Cerebellum (tissue), 4 donors: ENCODE measurements at places on chromosomes 2 and 18. TPM values are rescaled to one million over a fixed set of nuclear protein-coding genes. Genes with fewer than 3 reads are reported as not detected.

DNA sequence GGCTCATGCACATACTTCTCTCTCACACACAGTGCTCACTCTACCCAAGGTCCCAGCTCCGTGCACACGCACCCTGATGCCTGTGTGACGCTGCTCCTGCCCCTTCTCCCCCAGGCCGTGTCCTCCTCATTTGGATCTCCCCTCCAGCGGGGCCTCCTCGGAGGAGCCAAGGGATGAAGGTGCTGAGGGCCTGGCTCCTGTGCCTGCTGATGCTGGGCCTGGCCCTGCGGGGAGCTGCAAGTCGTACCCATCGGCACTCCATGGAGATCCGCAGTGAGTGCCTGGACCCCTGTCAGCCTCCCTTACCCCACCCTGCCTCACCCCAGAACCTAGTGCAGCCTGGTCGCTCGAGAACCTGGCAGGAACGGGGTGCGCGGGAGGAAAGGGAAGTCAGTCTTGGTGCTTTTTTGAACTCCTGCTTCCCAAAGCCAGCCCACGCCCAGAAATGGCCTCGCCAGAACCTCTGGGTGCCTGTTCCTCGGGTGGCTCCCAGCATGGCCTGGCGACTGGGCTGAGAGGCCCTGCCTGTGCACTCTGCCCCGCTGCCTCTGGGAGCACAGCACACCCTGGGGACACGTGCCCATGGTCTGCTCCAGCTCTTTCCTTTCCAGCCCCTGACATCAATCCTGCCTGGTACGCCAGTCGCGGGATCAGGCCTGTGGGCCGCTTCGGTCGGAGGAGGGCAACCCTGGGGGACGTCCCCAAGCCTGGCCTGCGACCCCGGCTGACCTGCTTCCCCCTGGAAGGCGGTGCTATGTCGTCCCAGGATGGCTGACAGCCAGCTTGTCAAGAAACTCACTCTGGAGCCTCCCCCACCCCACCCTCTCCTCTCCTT lies at the start of gene PRLH:
Gene PRLH, plus strand, starts transcription at position 174 of the 835 bp plus-strand sequence. Its CDS starts 0 bp downstream, at position 174.
- DNase-seq = no peak

DNA sequence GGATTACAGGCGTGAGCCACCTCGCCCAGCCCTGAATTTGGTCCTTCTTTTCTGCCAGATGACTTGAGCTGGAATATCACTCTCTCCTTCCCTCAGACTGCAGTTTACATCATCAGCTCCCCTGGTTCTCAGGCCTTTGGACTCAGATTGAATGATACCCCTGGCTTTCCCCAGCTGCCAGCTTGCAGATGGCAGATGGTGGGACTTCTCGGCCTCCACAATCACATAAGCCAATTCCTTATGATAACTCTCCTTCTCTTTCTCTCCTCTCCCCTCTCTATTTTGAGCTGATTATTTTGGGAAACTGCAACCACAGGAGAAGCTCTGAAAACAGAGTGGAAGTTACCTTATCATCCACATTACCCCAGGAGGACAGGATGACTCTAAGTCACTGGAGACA lies 33.4 kb upstream of the ATP8B1 start:
- no peak for DNase-seq

DNA sequence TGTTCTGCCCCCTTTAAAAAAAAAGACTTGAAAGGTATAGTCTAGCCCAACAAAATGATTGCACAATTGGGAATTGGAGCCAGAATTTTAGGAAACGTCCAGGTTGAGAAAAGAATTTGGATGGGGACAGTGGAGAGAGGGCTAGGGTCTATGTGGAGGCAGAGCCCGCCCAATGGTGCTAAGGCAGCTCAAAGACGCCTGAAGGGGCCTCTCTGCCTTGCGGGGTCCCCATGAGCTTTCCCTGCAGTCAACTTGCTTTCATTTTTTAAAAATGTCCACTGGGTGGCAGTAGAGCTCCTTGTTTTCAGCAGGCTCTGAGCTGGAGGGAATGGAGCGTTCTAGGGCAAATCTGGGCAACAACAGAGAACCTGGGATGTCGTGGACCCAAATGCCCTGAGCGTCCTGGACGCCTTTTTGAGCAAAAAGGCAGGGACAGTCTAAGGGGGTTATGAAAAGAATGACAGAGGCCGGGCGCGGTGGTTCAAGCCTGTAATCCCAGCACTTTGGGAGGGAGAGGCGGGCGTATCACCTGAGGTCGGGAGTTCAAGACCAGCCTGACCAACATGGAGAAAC lies 40.2 kb upstream of the ITM2C start:
- DNase-seq = peak; percentile 72

DNA sequence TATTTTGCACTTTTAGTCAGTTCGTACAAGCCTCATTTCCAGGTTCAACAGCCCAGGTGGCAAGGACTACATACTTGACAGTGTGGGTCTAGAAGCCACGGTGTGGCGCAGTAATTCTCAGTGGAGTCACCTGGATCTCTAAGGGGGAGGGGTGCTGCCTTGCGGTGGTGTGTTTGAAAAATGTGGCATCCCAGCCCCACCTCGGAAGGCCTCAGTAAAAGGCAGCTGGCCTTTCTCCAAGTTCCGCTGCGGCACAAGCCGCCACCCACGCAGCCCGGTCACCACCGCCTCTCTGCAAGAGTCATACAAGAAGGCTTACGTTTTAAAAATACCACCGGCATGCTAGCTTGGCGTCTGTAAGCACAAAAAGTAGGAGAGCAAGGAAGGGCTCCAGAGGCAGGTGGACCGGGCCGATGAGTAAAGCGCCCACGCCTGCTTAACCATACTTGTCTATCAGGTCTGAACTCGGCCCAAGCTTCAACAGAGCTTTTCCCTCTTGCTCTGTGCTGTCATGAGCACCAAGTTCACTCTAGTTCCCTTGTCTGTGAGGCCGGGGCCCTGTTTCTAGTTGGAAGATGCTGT lies 49.5 kb downstream of the SPRED2 start:
- peak; percentile 58 for DNase-seq

DNA sequence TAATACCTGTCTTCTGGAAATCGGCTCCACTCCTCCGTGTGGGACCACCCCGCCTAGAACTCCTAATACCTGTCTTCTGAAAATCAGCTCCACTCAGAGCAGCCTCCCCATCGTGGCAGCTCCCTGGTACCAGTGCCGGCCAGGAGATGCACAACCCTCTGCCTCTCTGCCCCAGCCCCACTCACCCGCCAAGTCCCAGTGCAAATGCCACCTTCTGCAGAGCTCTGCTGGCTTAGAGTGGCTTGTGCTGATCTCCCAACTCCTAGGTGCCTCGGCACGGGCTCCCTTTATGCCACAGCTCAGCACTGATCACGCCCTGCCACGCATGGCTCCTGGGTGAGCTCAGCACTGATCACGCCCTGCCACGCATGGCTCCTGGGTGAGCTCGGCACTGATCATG lies 258.5 kb downstream of the HDAC4 start:
- no peak for DNase-seq

GRCh38 chr2:154952346-154952980 lies 254.0 kb downstream of the KCNJ3 start:
- peak; percentile 76 for DNase-seq

GRCh38 chr2:217858519-217859491 lies 144.0 kb downstream of the TNS1 start:
- DNase-seq = peak; percentile 17

The CCDC150 gene
- 12.8 TPM for total RNA-seq

The ALPG gene
- total RNA-seq = not detected

- no peak for DNase-seq
These were observed 194.5 kb upstream of the APCDD1 start for GRCh38 chr18:10259901-10260300.

The NTSR2 gene
- total RNA-seq = 1.7 TPM

GRCh38 chr2:168658706-168659105 lies 143.7 kb upstream of the NOSTRIN start:
- no peak for DNase-seq

DNA sequence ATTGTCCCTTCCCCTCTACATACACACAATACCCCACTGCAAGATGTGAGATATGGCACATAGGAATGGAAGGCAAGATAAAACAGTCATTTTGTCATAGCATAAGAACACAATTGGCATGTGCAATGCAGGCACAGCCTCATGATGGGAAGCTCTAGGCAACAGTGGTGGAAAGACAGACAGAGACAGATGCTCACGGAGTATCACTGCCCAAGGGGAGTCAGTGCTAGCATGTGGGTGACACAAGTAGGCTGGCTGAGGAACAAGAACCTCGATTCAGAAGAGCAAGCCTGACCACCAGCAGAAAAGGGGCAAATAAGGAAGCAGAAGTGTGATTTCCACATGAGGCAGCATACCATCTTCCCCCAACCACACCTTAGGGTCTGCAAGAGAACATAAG lies 323.6 kb downstream of the PAX3 start:
- no peak for DNase-seq

The ATOH8 gene
- total RNA-seq = 13.2 TPM

The NFATC1 gene
- total RNA-seq = 2.7 TPM

GRCh38 chr2:47070920-47071824 lies 83.9 kb downstream of the STPG4 start:
- no peak for DNase-seq

GRCh38 chr2:31089645-31090044 lies 48.6 kb downstream of the GALNT14 start:
- no peak for DNase-seq

- no peak for DNase-seq
These were observed 36.4 kb downstream of the ZC3H15 start for GRCh38 chr2:186522450-186522849.

DNA sequence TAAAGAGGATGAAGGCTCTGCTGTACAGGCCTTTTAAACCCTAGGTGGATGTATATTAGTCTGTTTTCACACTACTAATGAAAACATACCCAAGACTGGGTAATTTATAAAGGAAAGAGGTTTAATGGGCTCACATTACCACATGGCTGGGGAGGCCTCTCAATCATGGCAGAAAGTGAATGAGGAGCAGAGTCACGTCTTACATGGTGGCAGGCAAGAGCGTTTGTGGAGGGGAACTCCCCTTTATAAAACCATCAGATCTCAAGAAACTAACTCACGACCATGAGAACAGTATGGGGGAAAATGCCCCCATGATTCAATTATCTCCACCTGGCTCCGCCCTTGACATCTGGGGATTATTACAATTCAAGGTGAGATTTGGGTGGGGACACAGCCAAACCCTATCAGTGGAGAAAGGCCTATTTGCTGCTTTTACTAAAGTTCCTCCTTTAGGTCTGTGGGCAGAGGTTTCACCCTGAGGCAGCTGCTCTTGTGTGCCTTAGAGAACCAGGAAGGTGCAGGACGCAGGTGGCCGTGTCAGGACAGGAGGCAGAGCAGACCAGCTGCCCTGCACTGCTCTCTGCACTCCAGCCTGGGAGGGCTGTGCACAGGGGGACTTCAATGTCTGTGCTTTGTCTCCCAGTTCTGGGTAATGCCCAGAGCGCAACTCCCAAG lies 178.8 kb upstream of the HDAC4 start:
- DNase-seq = no peak

- no peak for DNase-seq
These were observed 286.9 kb downstream of the MEIS1 start for GRCh38 chr2:66721776-66722175.

- no peak for DNase-seq
These were observed 92.0 kb downstream of the SPP2 start for GRCh38 chr2:234142530-234142929.

DNA sequence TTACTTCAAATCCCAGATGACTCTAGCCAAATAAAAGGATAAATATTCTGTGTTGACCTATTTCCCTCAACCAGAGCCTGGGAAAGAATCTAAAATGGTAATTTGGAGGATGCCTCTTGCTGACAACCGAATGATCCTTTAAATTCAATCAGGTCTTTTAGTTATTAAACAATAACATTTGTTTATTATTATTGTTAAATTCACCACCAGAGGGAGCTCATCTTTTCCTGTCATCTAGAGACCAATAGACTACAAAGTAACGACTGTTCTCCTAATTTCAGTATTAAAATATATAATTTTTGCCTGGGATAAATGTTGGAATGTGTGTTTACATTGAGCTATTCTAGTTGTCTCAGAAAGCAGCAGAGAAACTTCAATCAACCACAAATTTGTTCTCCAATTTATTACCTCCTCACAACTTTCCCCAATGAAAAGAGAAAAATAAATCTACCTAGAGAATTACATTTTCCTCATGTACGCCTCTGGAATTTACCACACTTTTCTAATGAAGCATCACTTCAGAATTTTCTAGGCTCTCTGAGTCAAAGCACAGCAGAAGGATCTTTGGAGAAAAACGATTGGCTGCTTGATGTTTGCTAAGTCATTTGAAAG lies 142.7 kb downstream of the SCG2 start:
- DNase-seq = peak; percentile 4

The FASTKD1 gene
- total RNA-seq = 51.0 TPM

DNA sequence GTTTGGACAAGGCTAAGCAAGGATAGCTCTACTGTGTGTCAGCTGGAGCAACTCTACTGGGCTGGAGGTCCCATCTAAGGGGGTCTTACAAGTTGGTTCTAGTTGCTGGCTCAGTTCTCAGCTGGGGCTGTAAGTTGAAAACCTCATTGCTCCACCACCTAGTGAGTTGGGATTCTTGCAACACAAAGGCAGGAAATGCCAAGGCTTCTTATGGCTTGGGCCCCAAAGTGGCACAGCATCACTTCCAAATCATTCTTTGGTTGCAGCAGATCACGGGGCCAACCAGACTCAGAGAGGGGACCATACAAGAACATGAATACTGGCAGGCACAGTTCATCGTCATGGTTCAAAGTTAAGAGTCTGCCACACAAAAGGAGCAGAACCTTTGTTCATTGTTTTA lies 332.7 kb downstream of the LRRTM1 start:
- DNase-seq = no peak

GRCh38 chr2:232668805-232669444 lies 28.2 kb upstream of the GIGYF2 start:
- DNase-seq = no peak

- no peak for DNase-seq
These were observed 126.1 kb downstream of the GALNT1 start for GRCh38 chr18:35707674-35708073.

The TIA1 gene
- 432 TPM for total RNA-seq

DNA sequence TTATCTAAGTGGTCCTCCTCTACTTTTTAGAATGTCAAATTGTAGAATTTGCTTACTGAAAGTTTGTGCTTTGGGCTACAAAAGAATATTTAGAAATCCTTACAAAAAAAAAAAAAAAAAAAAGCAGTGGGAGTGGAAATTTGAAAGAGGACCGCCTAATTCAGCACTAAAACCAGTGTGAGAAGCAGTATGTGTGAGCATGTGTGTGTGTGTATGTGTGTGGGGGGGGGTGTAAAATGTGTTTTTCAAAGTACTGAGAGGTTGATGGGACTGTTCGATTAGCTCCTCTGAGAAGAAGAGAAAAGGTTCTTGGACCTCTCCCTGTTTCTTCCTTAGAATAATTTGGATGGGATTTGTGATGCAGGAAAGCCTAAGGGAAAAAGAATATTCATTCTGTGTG lies at the start of gene VIT:
Gene VIT, plus strand, starts transcription at position 175 of the 400 bp plus-strand sequence. CDS start 19,664 bp downstream, outside the sequence.
- no peak for DNase-seq

The PIEZO2 gene
- 11.0 TPM for total RNA-seq

The SLC23A3 gene
- 1.3 TPM for total RNA-seq

The SLC8A1 gene
- 71.5 TPM for total RNA-seq

GRCh38 chr2:16973586-16974286 lies 308.1 kb upstream of the CYRIA start:
- DNase-seq = no peak

GRCh38 chr2:228731517-228731916 lies 539.6 kb downstream of the PID1 start:
- DNase-seq = no peak

The REG3G gene
- total RNA-seq = not detected
